ENCODE measurements at places on chromosomes 11 and 22.

GRCh38 chr22:45425101-45425500 is 11.6 kb downstream of the RIBC2 start:
- DNase-seq: no peak

GRCh38 chr11:69401715-69402114 is 79.7 kb upstream of the LINC01488 start:
- no peak for DNase-seq

GRCh38 chr22:49768951-49769690 is 58.6 kb downstream of the BRD1 start:
- no peak for DNase-seq

DNA sequence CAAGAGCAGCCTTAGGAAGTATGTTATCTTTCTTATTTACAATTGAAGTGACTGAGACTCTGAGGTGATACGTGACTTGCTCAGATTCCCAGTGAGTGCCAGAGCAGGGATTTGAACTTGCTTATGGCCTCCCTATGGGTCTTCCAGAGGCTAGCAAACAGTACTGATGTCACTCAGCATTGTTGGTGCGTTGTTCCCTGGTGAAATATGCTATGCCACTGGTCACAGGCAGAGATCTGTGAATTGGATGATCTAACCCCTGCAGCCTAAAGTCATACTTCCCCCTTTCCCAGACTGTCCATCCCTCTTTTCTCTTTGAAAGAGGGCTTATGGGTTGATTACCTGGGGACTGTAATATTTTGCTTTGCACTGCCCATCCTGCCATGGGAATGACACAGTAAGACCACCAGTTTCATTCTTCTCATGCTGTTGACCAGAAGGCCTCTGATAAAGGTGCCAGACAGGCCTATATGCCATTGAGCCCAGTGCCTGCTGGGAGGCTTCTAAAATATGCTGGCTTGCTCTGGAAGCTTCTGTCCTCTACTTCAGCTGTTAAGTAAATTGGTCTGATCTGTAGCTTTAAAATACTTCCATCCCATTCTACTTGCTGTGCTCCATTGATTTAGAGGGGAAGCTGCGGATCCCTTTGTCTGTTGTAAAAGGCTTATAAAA is 152.2 kb upstream of the E2F8 start:
- no peak for DNase-seq

DNA sequence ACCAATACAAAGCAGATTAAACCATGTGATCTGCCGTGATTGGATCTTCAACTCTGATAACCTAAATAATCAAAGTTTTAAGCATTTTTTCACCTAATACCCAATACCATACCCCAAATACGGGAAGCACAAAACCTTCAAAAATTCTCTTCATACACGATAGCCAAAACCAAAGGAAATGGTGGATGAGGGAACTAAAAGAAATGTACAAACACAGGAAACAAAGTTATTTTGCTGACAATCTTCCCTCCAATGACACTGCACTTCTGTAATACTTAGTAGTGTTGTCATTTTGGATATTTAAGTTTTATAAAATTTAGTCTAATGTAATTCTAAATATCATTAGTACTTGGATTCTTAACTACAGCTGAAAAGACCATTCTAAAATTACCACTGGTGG is 27.0 kb downstream of the CSTF3 start:
- DNase-seq: no peak

- no peak for DNase-seq
These were observed 222.3 kb downstream of the CTTN start for GRCh38 chr11:70620510-70621184.

GRCh38 chr11:107741044-107741823 is 29.4 kb upstream of the SLN start:
- DNase-seq: no peak

DNA sequence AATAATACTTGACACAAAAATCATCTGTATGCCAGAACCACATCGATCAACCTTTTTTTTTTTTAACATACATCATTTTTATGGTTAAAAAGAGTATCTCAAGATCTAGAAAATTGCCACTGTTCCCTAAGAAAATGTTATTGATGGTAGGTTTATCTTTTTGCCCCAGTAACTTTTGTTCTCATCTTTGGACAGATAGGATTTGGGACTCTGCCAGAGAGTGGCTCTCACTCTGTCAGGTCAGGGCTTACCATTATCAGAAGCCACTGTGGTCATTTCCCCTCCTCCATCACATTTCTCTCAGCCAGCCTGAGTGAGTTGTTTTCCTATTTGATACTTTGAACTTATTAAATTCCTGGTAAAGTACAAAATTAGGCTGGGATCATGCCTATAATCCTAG is 47.9 kb upstream of the YWHAH start:
- DNase-seq: no peak

- no peak for DNase-seq
These were observed 12.9 kb downstream of the ARHGEF17 start for GRCh38 chr11:73320763-73321603.

- no peak for DNase-seq
These were observed 141.4 kb downstream of the NTM start for GRCh38 chr11:131511794-131512193.

DNA sequence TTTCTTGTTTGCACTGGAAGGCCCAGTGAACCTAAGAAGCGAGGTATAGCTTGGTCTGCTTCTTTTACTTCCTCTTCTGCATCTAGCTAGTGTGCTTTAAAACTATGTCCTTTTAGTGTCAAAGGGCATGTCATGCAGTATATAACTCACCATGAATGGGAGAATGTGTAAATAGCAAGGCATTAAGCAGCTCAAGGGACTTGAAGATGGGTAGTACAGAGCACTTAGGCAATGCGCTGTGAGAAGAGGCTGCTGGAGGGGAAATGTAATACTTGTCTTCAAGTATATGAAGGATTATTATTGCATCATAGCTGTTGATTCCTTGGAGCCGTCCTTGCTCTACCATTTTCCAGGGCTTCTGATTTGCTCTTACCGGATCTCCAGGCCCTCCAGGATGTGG is 7.6 kb downstream of the MAML2 start:
- no peak for DNase-seq

DNA sequence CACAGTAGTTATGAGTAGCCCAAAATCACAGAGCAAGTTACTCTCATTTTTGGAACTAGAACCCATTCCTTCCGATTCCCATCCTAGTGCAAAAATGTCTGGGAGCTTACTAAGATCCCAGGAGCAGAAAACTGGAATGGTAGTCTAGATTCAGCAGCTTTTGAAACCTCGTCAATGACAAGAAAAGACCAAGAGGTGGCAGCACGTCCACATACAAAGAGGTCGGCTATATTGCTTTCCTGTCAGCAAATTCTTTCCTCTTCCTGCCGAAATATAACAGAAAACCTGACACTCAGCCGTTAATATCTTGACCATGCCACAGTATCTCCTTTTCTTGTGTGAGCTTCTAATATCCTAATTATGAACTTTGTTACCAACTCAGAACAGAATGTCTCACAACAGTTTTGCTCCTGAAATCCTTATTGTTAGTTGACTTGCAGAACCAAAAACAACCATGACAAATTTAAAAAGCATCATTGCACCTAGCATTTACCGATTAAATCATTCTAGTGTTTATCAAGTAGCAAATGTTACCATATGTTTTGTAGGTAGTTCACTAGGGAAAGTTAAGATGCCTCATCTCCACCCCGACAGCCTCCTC is 92.8 kb upstream of the OR9G4 start:
- DNase-seq: peak; percentile 25

- DNase-seq: no peak
These were observed 253.7 kb upstream of the POU2AF2 start for GRCh38 chr11:110991661-110992355.

- no peak for DNase-seq
These were observed 7.3 kb downstream of the PARVB start for GRCh38 chr22:44031158-44031952.

GRCh38 chr11:81496601-81497000 is 1237.1 kb downstream of the FAM181B start:
- DNase-seq: no peak

- DNase-seq: no peak
These were observed 2.9 kb downstream of the FAM111A start for GRCh38 chr11:59145534-59145933.

- DNase-seq: peak; percentile 62
These were observed 30.3 kb downstream of the TRIM66 start for GRCh38 chr11:8652140-8652539.

DNA sequence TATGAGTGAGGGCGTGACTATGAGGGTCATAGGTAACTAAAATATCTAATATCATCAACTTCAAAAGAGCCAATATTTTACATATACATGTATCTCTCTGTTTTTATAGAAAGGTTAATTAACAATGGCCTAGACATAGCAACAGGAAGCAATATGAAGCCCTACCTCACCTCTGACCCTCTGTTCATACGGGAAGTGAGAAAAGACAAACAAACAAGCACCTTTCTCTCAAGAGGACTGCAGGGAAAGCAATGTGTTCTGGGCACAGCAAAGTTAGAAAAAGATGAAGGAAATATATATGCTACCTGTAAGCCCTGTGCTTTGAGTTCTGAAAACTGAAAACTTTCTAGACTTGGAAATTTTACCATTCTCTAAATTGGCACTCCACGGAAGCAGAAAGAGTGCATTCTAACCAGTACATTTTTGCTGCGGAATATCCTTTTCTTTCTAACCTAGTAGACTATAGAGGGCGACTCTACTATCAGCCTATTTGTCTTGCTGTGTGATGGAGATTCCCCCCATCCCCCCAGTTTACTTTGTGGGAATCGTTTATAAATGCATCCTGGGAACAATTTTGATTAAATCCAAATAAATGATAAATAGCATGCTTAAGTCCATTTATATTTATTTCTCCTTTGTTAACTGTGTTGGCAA is 830.4 kb upstream of the FAT3 start:
- DNase-seq: no peak

DNA sequence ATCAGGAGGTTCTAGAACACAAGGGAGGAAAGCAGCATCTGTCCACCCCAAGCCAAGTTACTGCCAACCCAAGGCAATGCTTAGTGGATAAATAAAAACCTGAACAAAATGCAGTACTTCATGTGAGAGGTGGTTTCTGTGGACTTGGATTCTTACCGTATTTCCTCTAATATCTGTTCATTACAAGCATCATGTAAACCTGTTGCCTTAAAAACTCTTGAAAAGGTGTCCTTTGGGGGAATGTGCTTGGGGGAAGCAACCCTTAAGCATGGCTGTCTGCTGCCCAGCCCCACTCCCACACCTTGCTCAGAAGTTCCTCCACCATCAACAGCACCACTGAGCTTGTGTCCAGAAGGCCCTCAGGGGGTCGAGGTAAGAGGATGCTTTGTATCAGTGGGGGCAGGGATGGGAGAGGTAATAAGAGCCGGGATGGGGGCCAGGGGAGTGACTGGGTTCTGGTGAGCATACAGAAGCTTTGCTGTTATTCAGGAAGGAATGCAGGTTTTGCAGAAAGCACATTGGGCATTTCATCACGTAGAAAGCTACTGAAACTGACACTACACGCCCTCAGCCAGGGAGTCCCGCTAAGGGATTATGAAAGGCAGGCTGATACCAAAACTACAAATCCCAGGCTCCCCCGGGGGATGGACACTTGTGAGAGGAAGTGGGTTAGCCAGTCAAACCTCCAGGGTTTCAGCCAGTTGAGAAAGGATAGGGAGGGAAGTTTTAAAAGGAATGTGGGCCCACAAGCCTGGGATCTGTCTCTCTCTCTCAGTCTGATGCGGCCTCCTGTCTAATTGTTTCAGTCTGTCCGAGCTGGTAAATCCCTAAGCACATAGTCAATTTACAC is 52.0 kb downstream of the KCNJ1 start:
- DNase-seq: peak; percentile 50

DNA sequence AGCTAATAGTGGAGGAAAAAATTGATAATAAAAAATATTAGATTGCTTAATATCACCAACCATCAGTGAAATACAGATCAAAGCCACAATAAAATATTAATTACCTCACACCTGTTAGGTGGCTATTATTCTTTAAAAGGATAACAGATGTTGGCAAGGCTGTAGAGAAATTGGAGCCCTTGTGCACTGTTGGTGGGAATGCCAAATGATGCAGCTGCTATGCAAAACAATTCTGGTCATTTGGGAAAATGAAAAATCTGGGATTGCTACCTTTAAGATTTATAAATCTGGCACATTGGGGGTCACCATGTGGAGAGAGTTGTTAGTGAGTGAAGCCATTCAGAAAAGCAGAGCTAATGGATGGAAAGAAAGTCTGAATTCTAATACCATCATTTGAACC is 143.4 kb downstream of the FCHSD2 start:
- no peak for DNase-seq

DNA sequence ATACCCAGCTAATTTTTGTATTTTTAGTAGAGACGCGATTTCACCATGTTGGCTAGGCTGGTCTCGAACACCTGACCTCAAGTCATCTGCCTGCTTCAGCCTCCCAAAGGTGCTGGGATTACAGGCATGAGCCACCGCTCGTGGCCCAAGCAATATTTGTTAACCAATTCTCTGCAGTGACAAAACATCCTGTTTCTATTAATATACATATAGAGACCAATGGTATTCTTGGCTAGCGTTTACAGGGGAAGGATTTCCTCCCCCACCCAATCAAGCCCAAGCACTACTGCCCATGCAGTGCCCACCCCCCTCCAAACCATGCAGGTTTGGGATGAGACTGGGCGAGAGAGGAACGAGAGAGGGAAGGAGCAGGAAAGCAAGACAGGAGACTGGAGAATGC is 53.1 kb downstream of the APOL3 start:
- DNase-seq: no peak

GRCh38 chr11:20610825-20611224 is 11.4 kb downstream of the SLC6A5 start:
- DNase-seq: no peak

DNA sequence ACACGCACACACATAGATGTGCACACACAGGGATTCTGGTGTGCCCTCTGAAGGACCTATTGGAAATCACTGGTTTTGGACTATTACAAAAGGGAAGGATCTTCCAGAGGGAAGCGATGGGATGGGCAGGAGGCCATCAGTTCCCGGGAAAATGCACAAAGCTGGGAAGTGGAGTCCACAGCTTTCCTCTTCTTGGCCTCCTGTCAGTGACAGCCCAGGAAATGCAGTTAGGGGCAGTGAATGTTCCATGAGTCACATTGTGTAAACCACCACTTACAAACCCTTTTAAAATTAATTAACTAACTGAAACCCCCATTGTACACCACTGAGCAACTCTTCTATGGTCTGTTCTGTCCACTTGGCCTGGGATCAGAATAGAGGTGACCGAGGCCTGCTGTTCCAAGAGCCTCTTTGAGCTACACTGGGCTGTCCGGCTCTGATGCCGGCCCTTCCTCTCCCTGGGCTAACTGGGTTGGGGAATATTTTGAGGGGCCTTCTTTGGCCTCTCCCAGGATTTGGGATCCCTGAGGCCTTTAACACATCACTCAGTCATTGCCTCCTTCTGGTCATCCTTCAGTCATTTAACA is 137.7 kb downstream of the FEZ1 start:
- no peak for DNase-seq

DNA sequence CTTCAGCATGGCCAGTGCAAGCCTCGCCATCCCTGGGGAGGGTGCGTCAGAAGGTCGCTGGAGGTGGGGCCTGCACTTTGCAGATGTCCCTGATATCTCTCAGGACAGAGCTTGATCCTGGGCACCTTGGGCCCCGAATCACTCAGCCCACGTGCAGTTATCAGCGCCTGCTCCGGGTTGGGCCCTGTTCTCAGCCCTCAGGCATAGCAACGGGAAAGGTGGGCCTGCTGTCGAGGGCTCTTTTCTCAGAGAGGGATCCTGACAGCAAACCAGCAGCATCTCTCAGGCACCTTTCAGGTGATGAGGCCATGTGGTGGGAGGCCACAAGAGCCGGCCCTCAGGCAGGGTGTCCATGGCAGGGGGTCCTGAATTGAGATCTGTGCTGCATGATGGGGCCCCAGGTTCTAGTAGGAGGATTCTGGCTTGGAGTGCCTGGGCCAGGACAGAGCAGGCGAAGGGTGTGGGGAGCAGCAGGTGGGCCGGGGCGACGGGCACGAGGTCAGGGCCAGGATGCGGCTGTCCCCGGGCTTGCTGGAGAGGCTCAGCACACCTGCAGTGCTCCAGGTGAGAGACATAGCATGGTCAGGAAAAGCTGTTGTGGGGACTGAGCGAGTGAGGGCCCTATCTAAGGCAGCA is 280.5 kb downstream of the TBC1D22A start:
- no peak for DNase-seq

All from kidney epithelial cell (primary cell).